ENCODE measurements at places on chromosomes 3 and 15. TPM values are rescaled to one million over a fixed set of nuclear protein-coding genes. Genes with fewer than 3 reads are reported as not detected.

DNA sequence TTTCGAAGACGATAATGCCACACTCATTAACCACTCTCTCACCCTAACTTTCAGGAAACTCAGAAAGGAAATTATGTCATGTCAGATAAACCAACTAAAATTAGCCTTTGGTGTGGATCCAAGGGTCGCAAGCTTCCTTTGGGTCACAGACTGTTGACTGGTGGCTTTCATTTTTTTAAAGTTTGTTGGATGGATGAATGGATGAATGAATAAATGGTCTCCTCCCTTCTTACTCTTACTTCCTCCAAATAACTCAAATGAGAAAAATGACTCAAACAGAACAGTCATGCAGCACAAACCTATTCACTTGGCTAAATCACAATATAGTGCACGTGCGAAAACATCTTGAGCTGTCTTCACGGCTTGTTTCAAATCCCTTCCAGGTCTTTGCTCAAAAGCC, 82.9 kb upstream of the HACD2 start:
- no peaks in the 10 kb centered on the region for H3K27me3 ChIP-seq
- H3K36me3 ChIP-seq = no peaks in the 10 kb centered on the region
- H3K27ac ChIP-seq = no peak overlapping the region

- H3K27ac ChIP-seq = no peak overlapping the region
- no peaks in the 10 kb centered on the region for H3K36me3 ChIP-seq
- H3K27me3 ChIP-seq = no peaks in the 10 kb centered on the region
- DNase-seq = no peak
- peak overlapping the region; percentile 6 for H3K4me3 ChIP-seq
Measured at GRCh38 chr3:196207159-196207832, 3.9 kb downstream of the ZDHHC19 start.

DNA sequence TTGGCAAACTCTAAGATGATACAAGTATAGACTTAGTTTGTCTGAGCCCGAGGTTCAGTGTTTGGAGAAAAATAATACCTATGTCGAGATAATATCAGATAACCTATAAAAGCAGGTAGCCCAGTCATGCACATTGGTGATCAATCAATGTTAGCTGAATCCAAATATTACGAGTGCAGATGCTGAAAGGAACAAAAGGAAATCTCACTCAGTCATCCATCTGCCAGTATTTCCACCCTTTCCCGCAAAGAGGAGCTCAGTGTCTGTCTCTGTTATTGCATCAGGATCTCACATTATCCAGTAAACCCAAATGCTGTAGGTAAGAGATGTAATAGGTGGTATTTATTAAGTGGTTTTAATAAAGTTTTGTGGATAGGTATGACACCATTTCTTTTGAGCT, 251.2 kb upstream of the CTDSPL start:
- H3K36me3 ChIP-seq = no peaks in the 10 kb centered on the region
- DNase-seq = no peak
- no peaks in the 10 kb centered on the region for H3K4me1 ChIP-seq
- no peak overlapping the region for H3K4me3 ChIP-seq
- H3K27ac ChIP-seq = no peak overlapping the region

DNA sequence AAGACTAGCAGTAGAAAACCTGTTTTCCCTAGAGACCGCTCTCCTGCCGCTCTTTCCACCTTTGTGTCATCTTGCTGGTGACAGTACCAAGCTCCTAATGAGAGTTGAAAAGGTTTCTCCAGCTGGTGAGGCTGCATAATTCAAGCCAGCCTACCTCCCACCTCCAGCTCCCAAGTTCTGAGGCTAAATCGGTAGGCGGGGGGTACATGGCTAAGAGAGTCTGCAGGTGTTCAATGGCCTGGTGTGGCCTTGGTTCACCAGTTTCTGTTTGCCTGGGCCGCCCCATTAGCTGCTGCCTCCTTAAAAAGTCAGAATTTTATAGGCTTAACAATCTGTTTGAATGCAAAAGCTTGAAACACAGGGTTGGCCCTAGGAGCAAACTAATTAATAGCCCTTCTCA, 262.8 kb downstream of the SLCO3A1 start:
- no peaks in the 10 kb centered on the region for H3K27me3 ChIP-seq
- DNase-seq = no peak
- H3K36me3 ChIP-seq = peaks cover 12% of the 10 kb centered on the region
- H3K4me1 ChIP-seq = peaks cover 20% of the 10 kb centered on the region

- DNase-seq = no peak
- H3K36me3 ChIP-seq = no peaks in the 10 kb centered on the region
- no peaks in the 10 kb centered on the region for H3K27me3 ChIP-seq
- H3K27ac ChIP-seq = no peak overlapping the region
Measured at GRCh38 chr15:100517846-100518245, 10.9 kb downstream of the CERS3 start.

DNA sequence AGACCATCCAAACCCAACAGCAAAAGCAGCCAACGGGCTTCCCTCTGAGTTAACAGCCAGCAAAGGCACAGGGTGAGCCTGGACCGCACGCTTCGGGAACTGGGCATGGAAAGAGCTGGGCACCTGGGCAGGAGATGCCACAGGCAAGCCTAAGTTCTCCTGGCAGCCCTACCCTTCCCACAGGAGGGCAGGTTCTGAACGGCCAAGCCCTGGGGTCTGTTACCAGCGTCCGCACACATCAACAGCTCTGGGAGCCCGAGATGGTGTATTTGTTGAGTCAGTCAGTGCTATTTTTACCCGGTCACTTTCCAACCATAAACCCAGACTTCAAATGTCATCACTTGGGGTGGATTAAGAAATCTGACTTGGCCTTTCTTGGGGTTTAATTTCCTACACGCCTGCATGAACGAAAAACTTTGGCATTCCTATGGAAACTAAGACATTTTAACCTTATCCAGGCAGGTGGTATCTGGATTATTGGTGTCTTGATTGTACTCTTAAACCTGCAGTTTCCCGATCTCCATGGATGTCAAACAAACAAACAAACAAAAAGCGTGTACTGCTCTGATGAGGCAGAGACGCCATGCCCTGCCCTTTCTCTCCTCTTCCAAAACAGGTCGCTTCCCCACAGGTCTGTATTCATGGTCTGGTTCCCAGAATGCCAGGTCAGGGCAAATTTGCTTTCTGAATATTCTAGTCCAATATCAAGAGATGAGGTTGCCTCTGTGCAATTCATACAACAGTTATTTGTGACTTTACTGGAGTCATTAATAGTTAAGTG, 99.7 kb downstream of the XXYLT1 start:
- H3K4me3 ChIP-seq = no peak overlapping the region
- no peak for DNase-seq
- peaks cover 4% of the 10 kb centered on the region for H3K36me3 ChIP-seq
- no peaks in the 10 kb centered on the region for H3K4me1 ChIP-seq

DNA sequence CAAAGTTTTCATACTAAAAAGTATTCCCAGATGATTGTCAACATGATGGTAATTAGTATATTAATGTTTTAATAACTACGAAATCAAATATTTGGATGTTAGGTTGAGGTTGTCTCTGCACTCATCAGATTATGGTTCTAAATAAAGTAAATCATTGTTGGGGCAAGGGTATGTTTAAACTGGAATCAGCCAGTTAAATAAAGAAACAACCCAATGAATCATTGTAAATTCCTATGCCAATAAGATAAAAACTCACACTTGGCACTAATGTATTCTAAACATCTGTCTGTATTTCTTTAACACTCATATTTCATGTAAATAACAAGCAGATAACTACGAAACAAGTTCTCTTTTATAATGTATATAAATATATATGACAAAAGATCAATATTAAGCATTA, 92.7 kb downstream of the PEAK1 start:
- H3K36me3 ChIP-seq = no peaks in the 10 kb centered on the region
- H3K27ac ChIP-seq = no peak overlapping the region
- no peak for DNase-seq
- H3K4me3 ChIP-seq = no peak overlapping the region
- H3K27me3 ChIP-seq = no peaks in the 10 kb centered on the region
- H3K4me1 ChIP-seq = peaks cover 27% of the 10 kb centered on the region

GRCh38 chr3:150170852-150171520, 200.3 kb upstream of the PFN2 start:
- H3K4me1 ChIP-seq = peaks cover 17% of the 10 kb centered on the region
- no peak overlapping the region for H3K27ac ChIP-seq
- H3K4me3 ChIP-seq = no peak overlapping the region
- no peak for DNase-seq
- H3K36me3 ChIP-seq = no peaks in the 10 kb centered on the region
- H3K27me3 ChIP-seq = no peaks in the 10 kb centered on the region

DNA sequence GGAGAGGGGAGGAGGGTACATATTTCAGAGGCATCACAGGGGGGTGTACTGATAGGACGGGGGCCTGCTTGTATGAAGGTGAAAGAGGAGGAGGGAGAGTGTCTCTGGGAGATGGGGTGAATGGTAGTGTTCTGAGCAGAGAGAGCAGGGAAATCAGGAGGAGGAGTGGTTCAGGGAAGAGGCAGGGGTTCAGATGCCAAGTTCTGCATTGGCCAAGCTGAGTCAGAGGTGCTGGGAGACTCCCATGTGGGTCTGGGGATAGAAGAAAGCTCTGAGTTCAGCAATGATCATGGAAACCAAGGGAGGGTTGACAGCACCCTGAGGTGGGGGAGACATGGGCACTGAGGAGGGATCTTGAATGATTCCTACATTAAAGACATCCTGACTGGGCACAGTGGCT, 3.0 kb downstream of the CYP8B1 start:
- DNase-seq = no peak
- H3K27me3 ChIP-seq = no peaks in the 10 kb centered on the region
- no peaks in the 10 kb centered on the region for H3K36me3 ChIP-seq
- no peak overlapping the region for H3K4me3 ChIP-seq
- H3K4me1 ChIP-seq = no peaks in the 10 kb centered on the region

- H3K4me1 ChIP-seq = no peaks in the 10 kb centered on the region
- H3K27me3 ChIP-seq = no peaks in the 10 kb centered on the region
- H3K4me3 ChIP-seq = no peak overlapping the region
Measured at GRCh38 chr15:26037369-26037768, 174.2 kb upstream of the ATP10A start.

DNA sequence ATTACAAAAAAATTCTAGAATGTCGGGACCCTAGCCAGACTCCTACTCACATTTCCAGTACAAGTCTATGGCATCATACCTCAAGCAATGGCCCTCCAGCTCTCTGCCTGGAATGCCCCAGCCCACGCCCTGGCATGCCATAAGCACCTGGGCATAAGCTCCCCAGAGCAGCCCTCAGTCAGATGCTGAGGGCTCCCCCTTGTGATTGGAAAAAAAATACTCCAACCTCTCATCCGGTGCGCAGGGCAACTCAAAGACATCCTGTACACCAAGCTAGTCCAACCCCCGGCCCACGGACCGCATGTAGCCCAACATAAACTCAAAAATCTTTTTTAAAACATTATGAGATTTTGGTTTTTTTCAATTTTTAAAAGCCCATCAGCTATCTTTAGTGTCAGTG, 115.4 kb downstream of the NEK10 start:
- H3K36me3 ChIP-seq = no peaks in the 10 kb centered on the region
- H3K27me3 ChIP-seq = no peaks in the 10 kb centered on the region
- no peak overlapping the region for H3K27ac ChIP-seq
- DNase-seq = no peak

GRCh38 chr15:44715142-44715796, 4.0 kb downstream of the B2M start:
- H3K27ac ChIP-seq = peak overlapping the region; percentile 63
- no peaks in the 10 kb centered on the region for H3K4me1 ChIP-seq
- H3K36me3 ChIP-seq = peaks cover 46% of the 10 kb centered on the region
- no peaks in the 10 kb centered on the region for H3K27me3 ChIP-seq
- H3K4me3 ChIP-seq = no peak overlapping the region

- no peak overlapping the region for H3K27ac ChIP-seq
- H3K36me3 ChIP-seq = peaks cover 12% of the 10 kb centered on the region
- no peak for DNase-seq
- no peaks in the 10 kb centered on the region for H3K27me3 ChIP-seq
- H3K4me1 ChIP-seq = peaks cover 42% of the 10 kb centered on the region
Measured at GRCh38 chr3:188253800-188254452, 100.0 kb downstream of the LPP start.

- H3K4me1 ChIP-seq = no peaks in the 10 kb centered on the region
- H3K36me3 ChIP-seq = no peaks in the 10 kb centered on the region
- H3K27ac ChIP-seq = no peak overlapping the region
- H3K27me3 ChIP-seq = no peaks in the 10 kb centered on the region
- no peak overlapping the region for H3K4me3 ChIP-seq
- no peak for DNase-seq
Measured at GRCh38 chr3:127475975-127476705, 114.4 kb downstream of the TPRA1 start.

- H3K27ac ChIP-seq = no peak overlapping the region
- H3K4me1 ChIP-seq = peaks cover 20% of the 10 kb centered on the region
- H3K36me3 ChIP-seq = no peaks in the 10 kb centered on the region
- H3K27me3 ChIP-seq = no peaks in the 10 kb centered on the region
- peak; percentile 68 for DNase-seq
Measured at GRCh38 chr3:71389911-71390573, 193.5 kb downstream of the FOXP1 start.

GRCh38 chr3:180913581-180914404, 1.3 kb downstream of the FXR1 start:
- no peaks in the 10 kb centered on the region for H3K4me1 ChIP-seq
- peak overlapping the region; percentile 78 for H3K4me3 ChIP-seq
- no peaks in the 10 kb centered on the region for H3K27me3 ChIP-seq
- peak overlapping the region; percentile 90 for H3K27ac ChIP-seq
- no peak for DNase-seq

DNA sequence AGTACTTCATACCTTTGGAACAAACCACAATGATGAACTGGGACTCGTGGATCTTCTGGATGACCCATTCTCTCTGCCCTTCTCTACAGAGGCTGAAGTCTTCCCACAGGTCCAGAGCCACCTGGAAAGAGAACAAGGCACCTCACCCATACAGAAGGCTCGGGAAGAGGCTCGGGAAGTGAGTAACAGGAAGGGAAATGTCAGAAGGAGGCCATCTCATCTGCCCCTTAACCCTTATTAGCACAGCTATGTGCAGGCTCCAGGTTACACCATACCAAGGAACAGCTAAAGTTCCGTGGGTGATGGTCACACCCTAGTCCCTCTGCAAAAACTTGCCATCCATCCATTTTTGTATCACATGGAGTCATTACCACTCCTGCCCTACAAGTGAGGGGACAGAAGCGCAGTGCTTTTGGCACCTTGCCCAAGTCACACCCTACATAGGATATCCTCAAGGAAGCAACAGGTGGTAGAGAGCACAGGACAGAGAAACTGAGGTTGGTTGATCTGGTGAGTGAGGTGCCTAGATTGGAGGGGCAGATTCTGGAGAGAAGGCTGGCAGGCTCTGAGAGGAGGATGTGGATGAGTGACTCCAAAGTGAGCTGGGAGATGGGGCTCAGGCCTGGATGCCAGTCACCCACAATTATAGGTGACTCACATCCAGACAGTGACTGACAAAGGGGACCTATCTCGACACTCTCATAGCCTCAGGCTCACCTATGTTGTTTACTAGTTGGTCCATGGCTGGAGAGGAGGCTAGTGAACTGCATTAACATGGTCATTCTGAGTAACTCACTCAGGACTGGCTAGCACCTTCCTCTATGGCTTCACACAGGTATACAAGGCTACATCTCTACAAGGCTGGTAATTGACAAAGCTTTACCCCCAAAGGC, 38.2 kb downstream of the SPATA12 start:
- H3K4me1 ChIP-seq = no peaks in the 10 kb centered on the region
- no peaks in the 10 kb centered on the region for H3K36me3 ChIP-seq
- DNase-seq = no peak

The ZNF502 gene
- total RNA-seq = 2.3 TPM

The AHSG gene
- not detected for total RNA-seq

The LMAN1L gene
- 88.7 TPM for total RNA-seq

The SHF gene
- 12.0 TPM for total RNA-seq

The KPNA4 gene
- total RNA-seq = 44.4 TPM

The CADM2 gene
- 6.5 TPM for total RNA-seq

All from right atrium auricular region (tissue), 2 donors.